ENCODE measurements at places on chromosomes 11 and 22. TPM values are rescaled to one million over a fixed set of nuclear protein-coding genes. Genes with fewer than 3 reads are reported as not detected.

GRCh38 chr11:100575860-100576717 is 111.0 kb upstream of the ARHGAP42 start:
- DNase-seq = peak; percentile 34

GRCh38 chr11:10667521-10667885 is 26.1 kb downstream of the IRAG1 start:
- no peak for DNase-seq

- DNase-seq = no peak
These were observed 472.9 kb downstream of the SOX6 start for GRCh38 chr11:15883455-15883920.

- DNase-seq = peak; percentile 37
These were observed 61.9 kb upstream of the SORL1-AS1 start for GRCh38 chr11:121514432-121515334.

GRCh38 chr11:68121067-68121899 is at the start of gene CHKA:
Gene CHKA (minus strand): TSS chr11:68121388. CDS start chr11:68121177, 211 bp downstream.
- peak; percentile 95 for DNase-seq

- DNase-seq = no peak
These were observed 121.4 kb upstream of the TTC12 start for GRCh38 chr11:113193016-113193415.

GRCh38 chr22:19703869-19704268 is 10.4 kb upstream of the SEPTIN5 start:
- no peak for DNase-seq

- no peak for DNase-seq
These were observed 116.8 kb downstream of the WNT7B start for GRCh38 chr22:45860201-45860600.

GRCh38 chr11:13291800-13292199 is 14.2 kb downstream of the BMAL1 start:
- DNase-seq = no peak

GRCh38 chr11:72684236-72684912 is 10.2 kb upstream of the PDE2A start:
- DNase-seq = no peak

LRRC56 gene
- polyA plus RNA-seq = 5.4 TPM

MS4A4E gene
- polyA plus RNA-seq = 1.1 TPM

DNA sequence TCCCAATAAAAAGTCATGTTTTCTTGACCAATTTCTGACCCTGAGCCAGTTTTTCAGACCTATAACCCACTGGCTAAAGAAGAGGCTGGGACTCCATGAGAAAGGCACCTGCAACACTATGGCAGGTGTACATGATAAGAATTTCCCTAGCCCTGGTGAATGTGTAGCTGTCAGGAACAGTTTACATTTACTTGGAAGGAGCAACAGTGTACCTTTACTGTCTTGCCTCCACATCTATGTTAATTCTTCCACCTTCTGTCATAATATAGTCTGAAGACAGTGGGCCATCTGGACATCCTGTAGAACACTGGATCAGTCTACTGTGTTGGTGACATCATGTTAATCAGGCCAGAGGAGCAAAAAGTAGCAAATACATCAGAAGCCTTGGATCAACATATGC is 72.1 kb upstream of the CD82 start:
- DNase-seq = no peak

- DNase-seq = no peak
These were observed 1019.1 kb downstream of the TBC1D22A start for GRCh38 chr22:47781427-47782111.

GRCh38 chr11:73869332-73869949 is 7.2 kb downstream of the COA4 start:
- DNase-seq = no peak

HIPK3 gene
- polyA plus RNA-seq = 48.6 TPM

DNA sequence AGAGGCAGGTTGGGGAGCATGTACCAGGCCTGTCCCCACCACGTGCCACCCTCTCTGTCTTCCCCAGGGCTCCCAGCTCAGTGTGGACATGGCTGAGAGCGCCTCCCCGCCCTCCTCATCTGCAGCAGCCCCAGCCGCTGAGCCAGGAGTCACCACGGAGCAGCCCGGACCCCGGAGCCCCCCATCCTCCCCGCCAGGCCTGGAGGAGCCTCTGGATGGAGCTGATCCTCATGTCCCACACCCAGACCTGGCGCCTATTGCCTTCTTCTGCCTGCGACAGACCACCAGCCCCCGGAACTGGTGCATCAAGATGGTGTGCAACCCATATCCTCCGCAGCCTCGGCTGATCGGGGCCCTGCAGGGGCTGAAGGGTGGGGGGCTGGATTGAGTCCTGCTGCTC is at the start of gene CACNA1I:
TSS of gene CACNA1I (plus strand) at position 89 of the 400 bp plus-strand sequence. CDS start at position 89, 0 bp downstream.
- DNase-seq = no peak

HORMAD2 gene
- polyA plus RNA-seq = not detected

DNA sequence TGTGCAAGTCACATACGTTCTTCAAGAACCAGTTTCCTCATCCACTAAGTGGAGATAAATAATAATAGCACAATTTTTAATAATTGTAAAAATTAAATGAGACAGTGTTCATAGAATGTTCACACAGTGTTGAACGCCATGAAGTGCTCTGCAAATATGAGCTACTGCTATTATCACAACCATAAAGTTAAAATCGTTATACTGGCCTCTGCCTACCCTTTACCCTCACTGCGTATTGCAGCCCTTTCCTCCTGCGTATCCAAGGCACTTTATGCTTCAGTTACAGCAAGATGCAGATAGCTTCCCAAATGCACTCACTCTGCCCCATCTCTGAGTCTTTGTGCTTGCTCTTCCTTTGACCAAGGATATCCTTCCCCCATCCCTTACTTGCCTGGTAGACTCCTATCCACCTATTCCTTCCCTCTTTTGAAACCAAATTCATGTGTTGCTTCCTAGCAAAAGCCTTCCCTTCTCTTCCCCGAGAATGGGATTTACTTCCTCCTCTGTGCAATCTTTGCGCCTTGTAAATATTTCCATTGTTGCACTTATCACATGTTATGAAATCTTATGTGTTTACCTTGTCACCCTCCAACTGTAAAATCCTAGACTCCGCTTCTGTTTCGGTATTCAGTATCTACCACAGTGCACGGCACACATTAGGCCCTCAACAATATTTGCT is 196.9 kb downstream of the ADAMTS15 start:
- no peak for DNase-seq

DNA sequence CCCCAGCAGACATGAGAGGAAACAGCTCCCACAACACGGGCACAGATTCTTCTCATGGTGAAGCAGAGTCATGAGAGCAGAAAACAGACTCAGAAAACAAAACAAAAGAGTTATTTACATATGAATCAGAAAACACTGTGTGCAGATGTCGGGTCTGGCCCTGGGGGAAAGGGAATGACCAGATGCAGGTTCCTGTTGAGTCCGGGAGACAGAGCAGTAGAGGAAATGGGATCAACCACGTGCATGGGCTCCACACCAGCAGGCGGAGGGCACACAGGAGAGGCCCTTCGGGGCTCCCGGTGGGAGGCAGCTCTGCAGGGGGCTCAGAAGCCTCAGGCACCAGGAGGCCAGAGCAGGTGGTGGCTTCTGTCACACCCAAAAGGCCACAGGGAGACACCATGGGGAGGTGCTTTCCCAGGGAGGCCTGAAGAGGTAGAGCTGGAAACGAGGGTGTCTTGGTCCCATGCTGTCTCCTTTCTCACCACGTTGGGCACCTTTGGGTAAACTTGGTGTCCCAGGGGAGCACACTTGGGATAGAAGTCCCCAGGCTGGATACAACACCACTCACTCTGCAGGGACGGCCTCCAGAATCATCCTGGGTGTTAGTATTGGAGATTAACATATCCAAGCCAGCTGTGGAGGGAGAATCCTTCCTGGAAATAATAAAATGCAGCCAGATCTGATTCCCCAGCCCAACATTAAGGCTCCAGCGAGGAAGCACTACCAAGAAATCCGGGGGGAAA is 764.7 kb downstream of the BRD1 start:
- DNase-seq = no peak

- no peak for DNase-seq
These were observed 9.7 kb upstream of the MPPED1 start for GRCh38 chr22:43402128-43402527.

- DNase-seq = no peak
These were observed 601.1 kb downstream of the JRKL start for GRCh38 chr11:96990914-96991313.

DNA sequence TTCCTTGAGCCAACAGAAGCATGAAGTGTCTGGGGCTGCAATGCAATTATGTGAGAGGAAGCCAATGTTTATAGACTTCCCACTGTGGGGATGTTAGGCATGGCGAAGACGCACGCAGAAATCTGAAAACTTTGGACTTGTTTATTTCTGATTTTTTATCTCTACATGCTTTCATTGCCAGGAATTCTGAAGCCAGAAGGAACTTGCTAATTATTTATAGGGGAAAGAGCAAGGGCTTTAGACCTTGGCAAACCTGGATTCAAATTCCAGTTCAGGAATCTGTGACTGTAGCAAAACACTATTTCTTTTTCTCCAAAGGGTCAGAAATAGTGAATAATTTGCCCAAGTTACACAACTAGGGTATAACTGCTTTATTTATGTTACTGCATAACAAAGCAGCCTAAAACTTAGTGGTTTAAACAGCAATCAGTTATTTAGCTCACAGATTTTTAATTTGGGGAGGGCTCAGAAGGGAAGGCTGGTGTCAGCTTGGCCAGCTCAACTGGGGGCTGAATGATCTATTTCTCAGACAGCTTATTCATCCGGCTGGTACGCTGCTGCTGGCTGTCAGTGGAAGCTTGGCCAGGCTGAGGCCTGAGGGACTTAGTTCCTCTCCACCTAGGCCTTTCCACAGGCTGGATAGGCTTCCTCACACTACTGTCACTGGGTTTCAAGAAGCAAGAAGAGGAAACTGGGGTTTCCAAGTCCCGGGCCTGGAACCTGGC is 1.9 kb upstream of the OR6Q1 start:
- DNase-seq = peak; percentile 3

- no peak for DNase-seq
These were observed 2.0 kb upstream of the CDK2AP2 start for GRCh38 chr11:67510023-67510345.

- no peak for DNase-seq
These were observed 68.9 kb upstream of the SEPTIN5 start for GRCh38 chr22:19645391-19645790.

DNA sequence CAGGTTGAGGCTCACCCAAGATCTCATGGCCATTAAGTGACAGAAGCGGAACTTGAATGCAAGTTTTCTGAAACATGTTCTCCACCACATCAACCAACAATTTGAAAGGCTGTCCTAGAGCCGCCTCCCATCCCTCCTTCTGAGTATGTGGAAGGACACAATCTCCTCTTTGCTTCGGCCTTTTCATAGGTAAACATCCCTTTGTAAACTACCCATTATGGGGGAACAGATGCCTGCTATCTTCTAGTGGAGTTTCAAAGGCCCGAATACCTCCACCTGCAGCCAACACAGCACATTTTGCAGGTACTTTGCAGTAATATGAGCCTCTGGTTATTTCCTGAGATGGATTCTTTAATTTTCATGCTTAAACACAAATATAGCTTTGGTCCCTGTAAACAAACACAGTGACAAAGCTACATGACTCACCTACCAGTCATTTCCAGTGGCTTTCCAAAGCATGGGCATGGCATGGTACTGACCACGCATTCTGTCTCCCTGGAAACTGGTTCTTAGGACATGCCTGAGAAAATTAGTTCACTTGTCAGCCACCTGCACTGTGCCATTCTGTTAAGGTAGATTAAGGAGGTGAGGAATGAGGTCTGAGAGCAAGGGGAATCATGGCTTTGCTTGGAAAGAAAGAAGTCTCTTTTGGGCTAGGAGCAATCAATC is 60.2 kb downstream of the EHF start:
- DNase-seq = no peak

DNA sequence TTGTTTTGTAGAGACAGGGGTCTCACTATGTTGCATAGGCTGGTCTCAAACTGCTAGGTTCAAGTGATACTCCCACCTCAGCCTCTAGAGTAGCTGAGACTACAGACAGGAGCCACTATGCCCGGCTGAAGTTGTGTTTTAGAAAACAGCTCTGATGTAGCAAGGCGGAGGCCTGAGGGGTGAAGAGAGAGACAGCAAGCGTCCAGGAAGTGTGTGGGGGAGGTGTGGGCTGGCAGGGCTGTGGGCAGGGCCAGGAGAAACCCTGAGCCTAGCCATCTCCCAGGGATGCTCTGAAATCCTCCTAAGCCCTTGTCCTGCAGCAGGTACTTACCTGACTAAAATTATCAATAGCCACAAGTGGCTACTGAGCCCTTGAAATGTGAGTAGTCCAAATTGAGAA is 16.1 kb upstream of the RPS3 start:
- no peak for DNase-seq

DNA sequence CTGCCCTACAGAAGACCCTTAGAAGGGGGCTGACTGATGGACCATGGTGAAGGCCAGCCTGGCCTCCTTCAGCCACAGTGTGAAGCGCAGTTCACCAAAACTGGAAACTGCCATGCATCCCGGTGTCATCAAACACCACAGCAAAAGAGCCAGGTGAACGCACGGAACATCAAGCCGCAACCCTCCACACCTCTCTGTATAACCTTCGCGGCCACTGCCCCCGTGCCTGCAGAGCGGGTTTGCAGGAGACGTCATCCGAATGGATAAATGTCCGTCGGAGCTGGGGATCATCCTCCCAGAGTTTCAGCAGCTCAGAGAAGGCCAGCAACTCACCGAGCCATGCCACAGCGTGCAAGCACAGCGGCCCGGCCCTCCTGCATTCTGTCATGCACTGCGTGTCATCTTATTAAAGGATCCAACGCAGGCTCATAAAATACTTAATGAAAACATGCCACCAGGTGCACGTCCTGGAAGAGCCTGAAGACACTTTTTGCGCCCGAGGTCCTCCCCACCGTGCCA is 309.9 kb downstream of the BRD1 start:
- no peak for DNase-seq

TIGD3 gene
- polyA plus RNA-seq = 0.78 TPM

MS4A6E gene
- not detected for polyA plus RNA-seq

NXPE2 gene
- polyA plus RNA-seq = 0.47 TPM

- DNase-seq = no peak
These were observed 6.7 kb downstream of the CPT1B start for GRCh38 chr22:50571264-50572175.

DNA sequence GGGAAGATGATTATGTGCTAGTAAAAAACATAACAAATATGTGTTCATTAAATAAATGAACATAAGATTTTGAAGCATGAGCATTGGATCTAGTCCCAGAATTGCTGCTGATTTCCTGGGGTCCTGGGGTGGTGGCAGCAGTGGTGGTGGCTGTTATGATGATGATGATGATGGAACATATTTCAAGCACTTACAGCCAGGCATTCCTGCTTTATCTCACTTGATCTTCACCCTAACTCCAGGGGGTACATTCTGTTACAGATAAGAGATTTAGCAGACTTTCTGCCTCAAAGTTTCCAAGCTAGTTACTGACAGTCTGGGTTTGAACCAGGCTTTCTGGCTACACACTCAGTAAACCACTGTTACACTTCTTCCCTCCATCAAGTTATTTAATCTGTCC is 5.2 kb downstream of the TRAPPC4 start:
- no peak for DNase-seq

P2RY2 gene
- 0.84 TPM for polyA plus RNA-seq

GRCh38 chr11:19352771-19353160 is 112.0 kb upstream of the E2F8 start:
- no peak for DNase-seq

FAM111B gene
- 14.2 TPM for polyA plus RNA-seq

- no peak for DNase-seq
These were observed 15.9 kb upstream of the FGF3 start for GRCh38 chr11:69834811-69835800.

GRCh38 chr11:95821640-95822039 is 31.3 kb downstream of the CEP57 start:
- no peak for DNase-seq
